ENCODE measurements at places on chromosomes 3 and 15.

GRCh38 chr3:194565597-194566190 is 67.5 kb downstream of the TMEM44 start:
- DNase-seq: no peak

DNA sequence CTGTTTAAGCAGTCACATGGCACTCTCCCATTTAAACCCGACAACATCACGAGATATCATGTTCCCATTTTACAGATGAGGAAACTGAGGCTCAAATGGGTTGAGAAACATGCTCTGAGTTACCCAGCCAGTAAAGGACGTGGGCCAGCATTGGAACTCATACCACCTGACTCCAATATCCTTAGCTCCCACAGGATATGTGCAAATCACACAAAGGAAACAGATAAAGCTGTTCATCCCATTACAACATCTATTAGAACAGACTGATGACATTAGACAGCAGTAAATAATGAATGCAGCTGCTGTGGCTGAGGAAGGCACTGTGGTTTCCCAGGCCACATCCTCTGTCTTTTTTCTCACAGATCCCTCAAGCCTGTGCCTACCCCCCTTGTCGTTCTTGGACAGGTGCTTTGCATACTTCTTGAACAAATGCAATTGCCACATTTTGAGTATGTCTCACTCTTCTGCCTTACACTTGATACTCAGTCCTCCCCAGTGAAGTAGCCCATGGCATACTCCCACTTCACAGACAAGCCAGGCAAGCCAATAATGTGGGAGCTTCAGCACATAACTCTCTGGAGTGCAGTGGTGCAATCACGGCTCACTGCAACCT is 17.7 kb downstream of the FRMD4B start:
- DNase-seq: no peak

- no peak for DNase-seq
Measured at GRCh38 chr15:97995192-97995591, 34.7 kb downstream of the ARRDC4 start.

GRCh38 chr3:72912532-72912931 is 24.7 kb downstream of the GXYLT2 start:
- DNase-seq: no peak

DNA sequence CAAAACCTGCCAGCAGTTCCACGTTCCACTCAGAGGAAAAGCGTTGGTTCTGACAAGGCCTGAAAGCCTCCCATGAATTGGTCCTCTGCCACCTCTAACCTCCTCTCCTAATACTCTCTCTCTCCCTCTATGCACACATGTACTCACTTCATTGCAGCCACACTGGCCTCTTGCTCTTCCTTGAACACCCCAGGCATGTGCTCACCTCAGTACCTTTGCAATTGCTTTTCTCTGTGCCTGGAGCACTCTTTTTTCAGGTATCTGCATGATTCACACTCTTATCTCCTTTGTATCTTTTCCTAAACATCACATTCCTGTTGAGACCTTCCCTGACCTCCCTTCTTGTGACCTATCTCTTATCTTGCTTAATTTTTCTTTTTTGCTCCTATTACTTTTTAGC is 178.2 kb upstream of the FEZF2 start:
- DNase-seq: no peak

GRCh38 chr3:49277383-49277775 is 347 bp upstream of the C3orf62 start:
- no peak for DNase-seq

- no peak for DNase-seq
Measured at GRCh38 chr3:13823692-13824091, 56.2 kb downstream of the WNT7A start.

DNA sequence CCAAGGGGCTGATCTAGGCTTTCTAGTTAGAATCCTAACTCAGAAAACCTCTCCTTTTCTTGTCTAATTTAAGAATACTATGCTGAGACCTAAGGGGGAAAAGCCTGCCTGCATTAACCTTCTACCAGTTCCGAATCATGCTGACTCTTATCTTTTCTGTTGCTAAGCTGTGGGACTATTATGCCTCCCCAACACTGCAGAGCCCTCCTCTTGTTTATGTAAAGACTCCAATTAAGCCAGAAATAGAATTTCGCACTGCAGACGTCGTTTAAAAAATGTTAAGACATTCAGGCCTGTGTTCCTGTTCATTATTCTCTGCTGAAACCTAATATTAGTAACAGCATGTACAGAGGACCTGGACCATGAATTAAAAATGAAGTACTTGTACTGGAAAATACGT is 310.6 kb upstream of the ATP11B start:
- no peak for DNase-seq

- no peak for DNase-seq
Measured at GRCh38 chr3:152480282-152480953, 211.7 kb downstream of the MBNL1 start.

DNA sequence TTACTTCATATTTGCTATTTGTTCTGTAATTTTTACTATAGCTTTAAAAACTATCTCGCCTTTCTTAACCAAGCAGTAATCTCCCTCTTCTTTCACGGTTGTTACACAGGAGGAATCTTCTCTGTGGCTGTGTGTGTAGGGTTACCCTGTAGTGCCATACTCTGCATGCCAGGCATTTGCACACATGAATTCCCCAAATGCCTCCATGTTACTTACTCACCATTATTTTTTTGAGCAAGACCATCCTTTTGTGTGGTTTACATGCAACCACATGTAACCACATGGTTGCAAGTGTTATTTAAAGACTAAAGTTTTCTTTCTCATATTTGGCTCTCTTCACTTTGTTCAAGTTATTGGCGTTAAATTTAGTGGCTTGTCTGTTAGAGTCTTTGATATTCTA is 45.5 kb downstream of the HPS3 start:
- no peak for DNase-seq

DNA sequence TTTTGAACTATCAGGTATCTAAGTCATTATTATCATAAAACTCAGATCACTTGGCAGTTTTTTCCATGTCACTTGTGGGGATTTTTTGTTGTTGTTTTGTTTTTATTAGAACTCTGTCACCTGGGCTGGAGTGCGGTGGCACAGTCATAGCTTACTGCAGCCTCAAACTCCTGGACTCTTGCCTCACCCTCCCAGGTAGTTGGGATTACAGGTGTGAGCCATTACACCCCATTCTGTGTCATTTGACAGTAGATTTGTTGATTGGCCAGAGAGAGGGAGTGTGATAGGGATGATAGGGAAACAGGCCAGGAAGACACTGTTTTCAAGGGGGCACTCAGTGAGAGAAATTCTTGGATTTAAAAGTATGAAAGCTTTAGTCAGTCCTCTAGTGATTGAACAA is 54.7 kb upstream of the SCAANT1 start:
- no peak for DNase-seq

DNA sequence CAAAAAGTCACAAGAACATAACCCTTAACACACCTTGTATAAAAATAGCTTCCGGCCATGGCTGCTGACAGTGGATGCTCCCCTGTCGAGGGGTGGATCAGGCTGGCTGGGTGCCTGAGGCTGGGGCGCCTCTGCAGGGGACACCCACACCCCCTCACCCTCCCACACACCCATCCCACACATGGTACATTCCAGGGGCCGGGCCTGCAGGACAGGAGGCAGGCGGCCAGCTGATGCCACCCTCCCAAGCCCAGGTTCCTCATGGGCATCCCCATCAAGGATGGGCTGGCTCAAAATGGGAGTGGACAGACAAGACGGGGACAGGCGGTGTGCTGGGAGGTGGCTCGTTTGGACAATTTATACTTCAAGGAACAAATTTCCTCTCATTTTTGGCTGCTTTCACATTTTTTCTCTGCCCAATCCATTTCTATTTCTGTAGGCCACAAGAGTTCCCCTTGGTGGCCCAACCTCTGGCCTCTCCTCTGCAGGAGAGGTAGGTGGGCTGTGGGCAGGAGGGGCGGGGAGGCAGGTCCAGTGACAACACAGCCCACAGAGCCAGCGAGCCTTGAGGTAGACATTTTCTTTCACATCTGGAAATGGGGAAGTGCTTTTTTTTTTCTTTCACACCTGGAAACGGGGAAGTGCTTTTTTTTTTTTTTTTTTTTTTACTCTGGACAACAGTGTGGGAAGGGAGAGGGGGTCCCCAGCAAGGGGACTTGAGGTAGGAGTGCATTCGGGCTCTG is 23.3 kb downstream of the RNU5B-1 start:
- no peak for DNase-seq

GRCh38 chr3:76990606-76991005 is 49.3 kb upstream of the ROBO2 start:
- DNase-seq: no peak

- no peak for DNase-seq
Measured at GRCh38 chr3:78634316-78634715, 1133.5 kb downstream of the ROBO1 start.

DNA sequence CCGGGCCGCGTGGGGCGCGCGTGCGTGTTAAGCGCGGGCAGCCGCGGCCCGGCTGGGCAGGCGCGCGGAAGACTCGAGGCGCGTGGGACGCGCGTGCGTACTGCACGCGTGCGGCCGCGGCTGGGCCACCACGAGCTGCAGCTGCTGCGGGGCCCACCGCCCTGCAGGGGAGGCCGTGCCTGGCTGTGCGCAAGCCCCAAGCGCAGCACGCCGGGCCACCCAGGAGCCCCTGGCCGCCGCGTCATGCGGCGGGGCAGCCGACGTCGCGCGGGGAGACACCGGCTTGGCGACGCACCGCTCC is 590 bp upstream of the TRIM71 start:
- DNase-seq: no peak

DNA sequence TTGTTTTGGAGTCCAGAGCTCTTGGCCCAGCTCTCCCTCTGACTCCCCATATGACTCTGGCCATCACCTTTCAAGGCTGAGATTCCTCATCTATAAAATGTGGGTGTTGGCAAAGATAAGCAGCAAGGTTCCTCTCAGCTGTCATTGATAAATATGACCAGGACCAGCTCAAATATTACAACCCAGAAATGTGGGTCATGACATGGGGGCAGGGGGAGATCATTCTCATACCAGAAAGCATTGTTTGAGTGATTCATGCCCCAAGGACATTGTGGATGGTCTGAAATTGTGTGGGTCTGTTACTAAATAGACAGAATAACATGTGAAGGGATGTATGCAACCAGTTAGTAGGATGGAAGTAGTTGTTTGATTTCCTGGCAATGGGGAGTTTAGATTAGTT is 13.9 kb downstream of the UPK1B start:
- no peak for DNase-seq

GRCh38 chr15:77503240-77503639 is 82.6 kb downstream of the HMG20A start:
- DNase-seq: no peak

DNA sequence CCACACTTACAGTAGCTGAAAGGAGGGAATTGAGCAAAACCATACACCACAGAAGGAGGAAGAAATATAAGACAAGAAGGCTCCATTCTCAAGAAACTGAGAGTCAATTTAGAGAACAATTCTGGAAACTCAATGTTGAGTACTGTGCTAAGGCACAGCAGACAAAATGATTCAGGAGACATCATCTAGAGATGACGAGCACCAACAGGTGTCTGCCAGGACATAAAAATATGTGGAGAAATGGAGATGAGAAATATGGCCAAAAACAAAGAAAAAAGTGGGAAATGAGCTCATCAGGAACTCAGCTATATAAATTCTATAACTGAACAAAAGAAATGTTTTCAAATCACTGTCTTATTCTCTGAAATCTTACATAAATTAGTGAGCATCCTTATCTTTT is 343.7 kb downstream of the ERC2 start:
- no peak for DNase-seq

Data from thoracic aorta (tissue), 2 donors.